Smooth muscle cell of the pulmonary artery (primary cell): ENCODE measurements at places on chromosomes 5 and 9. TPM values are rescaled to one million over a fixed set of nuclear protein-coding genes. Genes with fewer than 3 reads are reported as not detected.

The SLC6A3 gene
- not detected in 2 replicates for total RNA-seq

The FAM193B gene
- 23.2 and 28.4 TPM in 2 replicates for total RNA-seq

The NRARP gene
- 0.13 and 0.20 TPM in 2 replicates for total RNA-seq

The PCDHB13 gene
- total RNA-seq = 0.59 and 1.8 TPM in 2 replicates

The FAXDC2 gene
- total RNA-seq = 4.3 and 7.4 TPM in 2 replicates

The IFNB1 gene
- total RNA-seq = not detected in 2 replicates

The ABLIM3 gene
- total RNA-seq = 37.7 and 38.4 TPM in 2 replicates

The UBAC1 gene
- total RNA-seq = 21.4 and 31.1 TPM in 2 replicates

The PRSS3 gene
- 12.1 and 14.8 TPM in 2 replicates for total RNA-seq

The BARX1 gene
- total RNA-seq = 0.13 TPM in 2 replicates

The TRIM7 gene
- 1.2 and 3.2 TPM in 2 replicates for total RNA-seq

The ANKRD34B gene
- not detected in 2 replicates for total RNA-seq

The CDC25C gene
- total RNA-seq = 0.69 and 1.8 TPM in 2 replicates

The FOXD4L6 gene
- 0.13 and 0.17 TPM in 2 replicates for total RNA-seq

The FOXE1 gene
- total RNA-seq = 0.07 TPM in 1 of 2 replicates, not detected in the other

The RNF183 gene
- total RNA-seq = not detected in 2 replicates

The NMUR2 gene
- total RNA-seq = not detected in 2 replicates

The UGT3A1 gene
- total RNA-seq = not detected in 2 replicates

The CARD9 gene
- 0.85 and 3.1 TPM in 2 replicates for total RNA-seq

The CDKN2B-AS1 gene
- 1.3 and 1.8 TPM in 2 replicates for total RNA-seq

The CDH10 gene
- 0.72 and 2.4 TPM in 2 replicates for total RNA-seq

The SPINK6 gene
- not detected in 2 replicates for total RNA-seq

The SEMA5A gene
- total RNA-seq = 82.2 and 86.2 TPM in 2 replicates

The PCDH1 gene
- 4.7 and 6.3 TPM in 2 replicates for total RNA-seq

The GARIN3 gene
- total RNA-seq = not detected in 2 replicates

The SOX30 gene
- total RNA-seq = not detected in 2 replicates

The TSSK1B gene
- 0.46 and 0.50 TPM in 2 replicates for total RNA-seq

The TNFSF15 gene
- total RNA-seq = 0.03 and 13.4 TPM in 2 replicates

The LHFPL2 gene
- 66.9 and 83.6 TPM in 2 replicates for total RNA-seq
